ENCODE measurements at places on chromosomes 5 and 9.

GRCh38 chr5:102753889-102754766 is 977 bp upstream of the PAM start:
- DNase-seq: no peak

DNA sequence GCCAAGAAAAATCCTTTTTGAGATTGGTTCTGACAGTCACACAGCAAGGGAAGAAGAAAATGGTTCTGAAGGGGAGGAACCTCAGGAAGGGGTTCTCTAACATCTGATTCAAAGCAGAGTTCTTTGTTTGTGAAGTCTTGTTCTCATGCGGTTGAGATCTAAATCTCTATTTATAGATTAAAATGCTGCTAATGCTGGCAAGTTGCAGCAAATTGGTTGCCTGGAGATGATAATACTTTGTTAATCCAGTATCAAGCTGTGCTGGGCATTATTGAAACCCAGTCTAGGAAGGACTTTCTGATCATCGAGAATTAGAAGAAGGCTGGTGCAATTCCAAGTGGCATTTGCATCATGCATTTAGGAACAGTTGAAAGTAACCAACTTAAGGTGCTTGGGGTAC is 34.0 kb upstream of the SLC28A3 start:
- DNase-seq: no peak

DNA sequence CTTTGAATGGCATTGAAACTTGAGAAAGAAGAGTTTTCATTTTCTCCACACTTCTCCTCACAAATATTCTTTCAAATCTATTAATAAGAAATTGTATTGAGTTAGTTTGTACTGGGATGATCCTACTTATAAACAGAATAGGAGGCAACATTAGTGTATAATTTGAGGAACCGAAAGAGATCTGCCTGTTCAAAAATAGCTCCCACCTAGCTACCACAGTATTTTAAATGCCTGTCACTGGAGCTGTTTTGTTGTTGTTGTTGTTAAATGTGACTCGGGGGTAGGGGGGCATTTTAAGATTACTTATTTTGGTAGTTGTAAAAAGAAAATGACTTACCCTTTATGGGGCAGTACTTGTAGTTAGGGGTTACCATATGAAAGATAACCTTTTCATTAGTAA is 20.1 kb upstream of the HAPLN1 start:
- DNase-seq: no peak

DNA sequence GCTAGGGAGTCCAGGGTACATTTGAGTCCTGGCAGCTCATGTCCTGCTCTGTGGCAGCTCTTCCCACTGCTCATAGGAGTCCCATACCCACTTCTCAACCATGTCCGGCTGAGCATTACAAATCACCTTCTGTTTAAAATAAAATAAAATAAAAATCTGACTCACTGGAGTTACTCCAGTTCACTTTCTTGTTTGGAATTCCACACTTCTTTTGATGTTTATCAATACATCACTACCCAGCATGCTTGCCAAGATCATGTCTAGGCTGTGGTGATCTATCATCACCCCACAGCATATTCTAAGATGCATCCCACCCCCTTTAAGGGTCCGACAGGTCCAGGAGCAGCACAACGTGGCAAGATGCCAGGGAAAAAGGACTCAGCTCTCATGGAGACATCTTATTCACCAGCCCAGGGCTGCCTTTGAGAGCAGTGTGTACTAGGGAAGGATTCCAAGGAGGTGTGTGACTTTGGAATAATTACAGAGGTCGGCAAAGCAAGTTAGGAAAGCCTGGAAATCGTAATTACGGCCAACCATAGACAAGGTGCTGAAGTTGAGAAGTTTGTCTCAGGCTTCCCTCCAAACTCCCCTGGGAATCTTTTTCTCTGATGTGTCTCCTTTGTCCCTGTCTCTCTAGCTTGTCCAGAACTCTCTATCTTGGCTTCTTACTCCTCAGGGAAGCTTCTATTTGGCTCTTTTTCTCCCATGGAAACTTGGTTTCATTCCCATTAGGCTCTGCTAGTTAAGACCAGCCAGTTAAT is 111.4 kb upstream of the SLC1A3 start:
- DNase-seq: no peak

DNA sequence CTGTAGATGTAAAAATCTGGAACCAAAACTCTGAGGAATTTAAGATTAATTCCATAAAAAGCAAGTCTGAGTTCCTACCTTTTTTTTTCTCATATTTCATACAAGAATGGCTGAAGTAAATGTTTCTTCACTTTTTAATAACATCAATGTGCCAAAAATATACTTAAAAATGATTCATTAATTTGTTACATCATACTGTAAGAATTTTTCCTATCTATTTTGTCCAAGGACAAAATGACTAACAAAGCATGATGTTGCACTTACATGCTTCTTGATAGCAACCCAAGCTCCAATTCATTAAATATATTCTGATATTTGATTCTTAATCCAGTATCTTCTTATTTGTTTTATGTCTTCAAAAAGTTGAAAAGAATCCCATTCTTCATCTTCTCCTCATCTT is 988.3 kb downstream of the TLE1 start:
- no peak for DNase-seq

- no peak for DNase-seq
Measured at GRCh38 chr5:172498431-172499129, 44.3 kb upstream of the SH3PXD2B start.

- no peak for DNase-seq
Measured at GRCh38 chr9:4830699-4831098, 38.0 kb downstream of the RCL1 start.

DNA sequence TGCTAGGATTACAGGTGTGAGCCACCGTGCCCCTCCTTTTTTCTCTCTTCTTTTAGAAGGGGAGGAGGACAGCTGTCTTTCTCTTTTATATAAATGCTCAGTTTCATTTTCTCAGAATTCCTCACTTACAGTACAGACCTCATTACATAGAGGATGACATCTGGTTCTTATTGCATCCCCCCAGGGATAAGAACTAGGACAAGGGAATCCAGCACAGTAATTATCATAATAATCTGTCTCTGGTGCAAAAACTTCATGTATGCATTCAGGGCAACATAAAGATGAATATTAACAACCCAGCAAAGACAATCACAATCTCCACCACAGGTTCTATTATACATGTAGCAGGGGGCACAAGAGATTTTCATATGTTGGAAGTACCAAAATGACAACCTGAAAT is 5.1 kb downstream of the SPZ1 start:
- no peak for DNase-seq

DNA sequence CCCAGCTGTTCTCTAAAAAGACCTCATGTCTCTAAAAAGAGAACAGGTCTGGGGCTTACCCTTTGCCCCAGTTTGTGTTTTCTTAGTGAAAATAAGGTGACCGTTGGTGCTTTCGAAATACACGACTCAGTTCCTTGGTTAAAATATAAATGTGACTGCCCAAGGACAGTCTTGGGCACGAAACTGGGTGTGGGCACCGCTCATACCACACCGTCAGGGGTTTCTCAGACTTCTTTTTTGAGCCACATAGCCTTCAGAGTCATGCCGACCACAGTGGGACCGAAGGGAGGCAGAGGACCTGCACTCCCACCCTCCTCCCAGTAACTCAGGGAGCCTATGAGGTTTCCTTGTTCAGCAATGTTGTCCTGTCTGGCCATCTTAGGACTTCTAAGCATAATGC is 6.5 kb downstream of the SNX18 start:
- no peak for DNase-seq

GRCh38 chr9:136621019-136621733 is 41.5 kb upstream of the EGFL7 start:
- no peak for DNase-seq
